ENCODE measurements at places on chromosomes 6 and 20. TPM values are rescaled to one million over a fixed set of nuclear protein-coding genes. Genes with fewer than 3 reads are reported as not detected.

Gene BPIFA1
- not detected for total RNA-seq

Gene C6orf58
- not detected for total RNA-seq

- DNase-seq: no peak
Observed at GRCh38 chr20:57025261-57025660, 241.2 kb downstream of the BMP7 start.

Gene RIPPLY2
- not detected for total RNA-seq

Gene SAMD5
- not detected for total RNA-seq

Gene OR2H1
- not detected for total RNA-seq

GRCh38 chr6:132132422-132132821 is 181.2 kb upstream of the CCN2 start:
- DNase-seq: no peak

- DNase-seq: peak; percentile 18
Observed at GRCh38 chr6:141077355-141078333, 1055.1 kb upstream of the GJE1 start.

Gene SCAF8
- total RNA-seq: 74.3 TPM

Gene MROH8
- 1.7 TPM for total RNA-seq

GRCh38 chr20:6008254-6008653 is 45.6 kb downstream of the LRRN4 start:
- no peak for DNase-seq

Gene C4A
- total RNA-seq: 5.0 TPM

GRCh38 chr20:19975436-19975799 is 41.7 kb upstream of the NAA20 start:
- DNase-seq: no peak

DNA sequence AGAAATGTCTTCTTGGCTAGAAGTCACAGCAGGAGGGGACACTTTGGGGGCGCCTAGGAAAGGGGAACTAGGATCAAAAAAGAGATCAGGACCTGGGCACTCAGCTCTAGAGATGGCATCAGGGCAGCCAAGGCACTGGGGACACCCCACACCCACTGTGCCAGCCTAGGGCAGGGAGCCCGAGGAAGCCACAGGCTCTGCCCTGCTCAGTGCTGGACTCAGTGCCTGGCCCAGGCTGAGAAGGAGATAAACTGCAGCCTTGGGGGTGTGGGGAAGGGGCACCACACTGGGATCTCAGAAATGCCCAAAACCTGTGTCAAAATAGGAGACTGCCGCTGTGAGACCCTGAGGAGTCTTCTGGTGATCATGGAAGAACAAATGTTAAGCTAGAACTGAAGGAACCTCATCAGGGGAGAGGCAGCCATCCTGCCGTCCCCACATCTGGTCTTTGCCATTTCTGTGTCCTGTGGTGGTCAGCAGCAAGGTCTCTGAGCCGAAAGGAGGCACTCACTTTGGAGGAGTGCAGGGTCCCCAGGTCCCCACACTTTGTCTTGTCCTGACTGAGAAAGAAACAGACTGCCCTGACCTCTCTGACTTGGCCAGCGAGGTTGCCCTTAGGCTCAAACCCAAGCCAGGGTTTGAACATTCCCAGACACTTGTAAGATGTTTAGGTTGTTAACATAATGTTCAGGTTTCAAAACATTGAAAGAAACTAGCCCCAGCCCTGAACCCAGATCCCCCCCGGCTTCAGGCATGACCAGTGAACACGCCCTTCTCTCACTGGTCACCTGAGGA is 2.3 kb downstream of the ARFRP1 start:
- DNase-seq: no peak

GRCh38 chr6:74879234-74879633 is 326.6 kb downstream of the COL12A1 start:
- no peak for DNase-seq

DNA sequence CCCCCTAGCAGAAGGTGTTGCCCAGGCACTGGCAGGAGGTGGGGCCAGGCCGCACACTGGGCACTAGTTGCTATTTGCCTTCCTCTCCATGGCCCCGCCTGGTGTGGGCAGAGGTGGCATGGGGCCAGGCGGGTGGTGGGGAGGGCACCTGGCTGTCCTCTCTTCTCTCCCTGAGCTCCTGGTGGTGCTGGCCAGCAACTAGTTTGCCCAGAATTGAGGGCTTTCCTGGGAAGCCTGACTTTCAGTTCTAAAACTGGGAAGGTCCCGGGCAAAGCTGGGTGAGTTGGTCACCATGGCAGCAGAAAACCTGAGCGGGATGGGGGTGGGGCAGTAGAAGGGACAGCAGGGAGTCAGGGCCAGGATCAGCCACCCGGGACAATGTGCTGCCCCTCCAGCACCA is 48.2 kb downstream of the RBM38 start:
- DNase-seq: no peak

GRCh38 chr20:1185316-1185741 is 548 bp upstream of the TMEM74B start:
- peak; percentile 4 for DNase-seq

Gene DBNDD2
- 13.3 TPM for total RNA-seq

Gene NR2E1
- total RNA-seq: not detected

Gene CNR1
- not detected for total RNA-seq

DNA sequence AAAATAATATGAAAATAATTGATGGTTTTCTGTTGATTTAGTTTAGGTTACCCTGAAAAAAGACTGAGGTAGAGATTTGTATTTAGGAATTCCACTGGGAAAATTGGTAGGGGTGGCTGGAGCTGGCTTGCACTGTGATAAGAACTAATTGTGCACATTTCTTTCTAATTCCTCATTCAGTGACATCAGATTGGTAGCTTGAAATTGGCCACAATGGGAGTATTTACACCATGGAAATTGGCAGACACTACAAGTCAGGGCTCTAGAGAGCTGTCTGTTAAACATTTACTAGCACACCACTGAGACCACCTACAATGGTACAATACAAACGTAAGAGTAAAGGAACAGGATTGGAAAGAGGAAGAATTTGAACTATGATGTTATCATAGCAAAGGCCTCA is 52.0 kb upstream of the ISM1 start:
- no peak for DNase-seq

DNA sequence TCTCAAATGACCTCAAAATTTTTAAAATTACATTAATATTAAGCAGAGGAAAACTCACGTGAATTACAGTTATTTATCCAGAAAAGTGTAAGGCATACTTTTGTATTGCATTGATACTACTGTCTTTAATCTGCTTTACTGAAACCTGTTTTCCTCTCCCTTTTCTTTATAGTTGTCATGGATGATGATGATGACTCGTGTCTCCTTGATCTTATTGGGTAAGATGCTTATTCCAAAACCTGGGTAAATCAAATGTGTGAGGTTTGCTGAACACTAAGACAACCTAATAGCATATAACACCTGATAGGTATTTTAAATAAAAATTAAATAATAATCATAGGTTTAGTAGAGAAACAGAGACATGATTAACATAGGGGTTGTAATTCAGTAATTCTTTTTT is 40.0 kb downstream of the BICRAL start:
- no peak for DNase-seq

DNA sequence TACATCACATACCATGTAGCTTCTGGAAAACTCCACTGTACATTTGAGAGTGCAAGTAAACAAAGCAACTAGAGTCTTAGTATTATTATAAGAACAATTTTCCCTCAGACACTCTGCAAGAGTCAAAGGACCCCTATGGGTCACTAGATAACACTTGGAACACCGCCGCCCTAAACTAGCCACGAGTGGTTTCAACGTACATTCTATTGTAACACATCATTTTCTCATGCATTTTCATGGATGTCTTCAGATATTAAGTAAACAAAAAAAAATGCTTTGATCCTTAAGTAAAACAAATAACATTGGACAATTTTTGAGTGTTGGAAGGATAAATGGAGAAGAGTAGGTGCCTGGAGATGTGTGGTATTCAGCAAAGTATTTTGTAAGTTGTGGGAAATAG is 3.2 kb upstream of the RNF146 start:
- no peak for DNase-seq
